ENCODE measurements at places on chromosomes 11 and 22.
A peak's percentile ranks its signal among the peaks of the same experiment; 100 is the strongest.

GRCh38 chr11:57339328-57339727 lies 1.2 kb downstream of the P2RX3 start:
- DNase-seq, result no peak

GRCh38 chr11:65498042-65498726 lies 661 bp upstream of the MALAT1 start:
- no peak for DNase-seq

DNA sequence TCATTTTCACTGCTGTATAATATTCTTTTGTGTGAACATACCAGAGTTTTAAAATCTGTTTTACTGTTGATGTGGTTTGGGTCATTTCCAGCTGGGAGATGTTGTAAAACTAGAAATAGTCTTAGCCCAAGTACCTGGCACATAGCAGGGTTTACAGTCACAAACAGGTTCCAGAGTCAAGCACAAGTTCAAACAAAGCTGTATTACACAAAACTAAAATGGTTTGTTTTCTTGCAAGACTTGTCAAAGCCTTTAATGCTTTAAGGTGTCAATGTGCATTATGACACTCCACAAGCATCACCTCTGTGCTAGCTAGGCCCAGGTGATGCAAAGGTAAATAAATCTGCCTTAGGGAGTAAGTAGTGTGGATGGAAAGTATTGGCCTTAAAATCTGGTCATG lies 379.1 kb downstream of the MN1 start:
- DNase-seq, result no peak

- no peak for DNase-seq
Measured at GRCh38 chr11:62607714-62608113, 4.9 kb downstream of the EML3 start.

- DNase-seq, result no peak
Measured at GRCh38 chr22:22479999-22480532, 28.5 kb downstream of the ZNF280B start.

DNA sequence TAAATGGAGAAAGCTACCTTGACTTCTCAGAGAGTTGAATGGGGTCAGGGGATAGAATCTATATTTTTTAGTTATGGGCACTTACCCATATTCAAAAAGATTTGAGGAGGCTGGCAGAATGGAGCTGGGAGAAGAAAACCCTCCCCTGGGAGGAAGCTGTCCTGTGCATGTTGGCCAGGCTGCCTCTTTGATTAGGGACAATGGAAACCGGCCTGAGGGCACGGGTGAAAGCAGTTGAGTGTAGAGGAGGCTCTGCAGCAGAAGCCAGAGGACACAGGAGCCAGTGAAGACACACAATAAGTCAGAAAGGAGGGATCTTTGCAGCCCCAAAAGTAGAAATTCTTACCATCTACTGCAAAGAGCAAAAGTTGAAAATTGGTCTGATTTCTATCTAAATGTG lies 66.6 kb upstream of the B3GAT1 start:
- no peak for DNase-seq

GRCh38 chr11:114784891-114785290 lies 106.6 kb downstream of the NXPE2 start:
- no peak for DNase-seq

DNA sequence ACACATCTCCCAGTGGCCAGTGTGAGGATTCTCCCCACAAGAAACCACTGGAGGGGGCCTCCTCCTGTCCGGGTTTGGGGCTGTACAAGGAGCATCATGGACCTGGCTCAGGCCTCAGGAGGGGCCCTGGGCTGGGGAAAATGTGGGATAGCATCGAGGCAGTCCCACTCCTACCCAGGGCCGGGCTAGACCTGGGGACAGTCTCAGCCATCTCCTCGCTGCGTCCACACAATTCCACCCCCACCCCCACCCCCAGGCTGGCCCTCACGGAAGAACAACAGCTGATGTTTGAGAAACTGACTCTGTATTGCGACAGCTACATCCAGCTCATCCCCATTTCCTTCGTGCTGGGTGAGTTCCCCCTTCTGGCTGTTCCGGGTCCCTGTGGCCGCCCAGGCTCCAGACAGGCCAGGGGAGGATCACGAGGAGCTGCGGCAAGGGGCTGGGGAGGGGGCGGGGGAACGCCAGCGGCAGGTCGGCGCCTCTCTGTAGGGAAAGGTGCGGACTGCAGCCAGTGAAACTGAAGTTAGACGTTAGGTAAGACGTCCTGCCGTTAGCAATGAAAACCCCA lies 4.8 kb downstream of the BEST1 start:
- DNase-seq, result peak; percentile 87

GRCh38 chr11:33953289-33953688 lies 61.4 kb upstream of the LMO2 start:
- DNase-seq, result no peak

GRCh38 chr22:39374191-39374590 lies 24.4 kb downstream of the SYNGR1 start:
- DNase-seq, result no peak

GRCh38 chr11:35236667-35237003 lies 97.7 kb downstream of the CD44 start:
- DNase-seq, result no peak

DNA sequence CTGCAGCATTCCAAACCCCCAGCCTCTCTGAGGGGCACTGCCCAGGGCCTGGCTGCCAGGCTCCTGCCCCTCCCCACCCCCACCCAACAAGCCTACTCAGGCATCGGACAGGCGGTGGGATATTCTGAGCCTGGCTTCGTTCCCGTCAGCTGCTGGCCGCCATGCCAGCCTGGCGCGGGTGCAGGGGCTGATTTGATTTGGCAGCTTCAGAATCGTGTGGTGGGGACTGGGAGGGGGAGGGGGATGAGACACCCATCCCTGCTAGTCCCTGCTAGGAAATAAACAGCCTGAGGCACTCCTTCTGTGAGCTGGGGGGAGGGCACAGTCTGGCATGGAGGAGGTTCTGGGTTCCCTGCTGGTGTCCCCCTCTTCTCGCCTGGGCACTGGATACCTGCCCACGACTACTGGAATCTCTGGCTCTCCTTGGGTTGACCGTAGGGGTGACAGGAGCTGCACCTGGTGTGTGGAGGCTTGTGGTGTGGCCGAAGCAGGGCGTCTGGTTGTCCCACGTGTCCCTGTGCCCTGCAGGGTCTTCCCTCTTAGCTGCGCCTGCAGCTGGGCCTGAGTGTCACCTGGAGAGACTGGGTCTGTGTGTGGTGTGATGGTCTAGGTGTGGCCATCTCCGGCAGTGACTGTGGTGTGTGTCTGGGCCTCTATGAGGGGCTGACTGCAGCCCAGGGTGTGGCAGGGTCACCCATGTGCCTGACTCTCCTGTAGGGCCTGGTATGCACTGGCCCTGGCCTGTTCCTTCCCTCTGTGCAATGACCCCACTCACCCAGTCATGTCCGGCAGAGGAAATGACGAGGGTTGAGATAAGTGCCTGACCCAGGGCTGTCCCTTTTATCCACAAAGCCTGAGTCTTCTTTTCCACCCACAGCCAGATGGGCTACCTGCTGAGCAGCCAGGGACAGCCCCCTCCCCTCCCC lies 42.2 kb downstream of the PDE2A start:
- no peak for DNase-seq

DNA sequence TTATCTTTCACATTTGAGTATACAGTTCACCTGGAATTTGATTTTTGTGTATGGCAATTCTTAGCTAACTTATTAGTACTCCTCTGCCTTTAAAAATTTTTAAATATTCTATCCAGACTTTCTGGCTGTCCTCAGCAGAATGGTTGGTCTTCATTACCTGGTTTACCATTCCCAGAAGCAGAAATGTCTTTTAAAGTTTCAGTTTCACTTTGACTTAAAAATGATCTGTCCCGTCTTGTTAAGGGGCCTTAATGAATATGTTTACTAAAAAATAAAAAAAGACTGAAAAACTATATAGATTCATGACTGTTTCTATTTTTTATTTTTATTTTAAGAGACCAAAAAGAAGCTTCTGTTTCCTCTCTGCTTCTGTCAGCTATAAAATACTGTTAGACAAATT lies 70.5 kb upstream of the TNRC6B start:
- no peak for DNase-seq

GRCh38 chr11:61126256-61126655 lies 24.0 kb downstream of the CD5 start:
- no peak for DNase-seq

DNA sequence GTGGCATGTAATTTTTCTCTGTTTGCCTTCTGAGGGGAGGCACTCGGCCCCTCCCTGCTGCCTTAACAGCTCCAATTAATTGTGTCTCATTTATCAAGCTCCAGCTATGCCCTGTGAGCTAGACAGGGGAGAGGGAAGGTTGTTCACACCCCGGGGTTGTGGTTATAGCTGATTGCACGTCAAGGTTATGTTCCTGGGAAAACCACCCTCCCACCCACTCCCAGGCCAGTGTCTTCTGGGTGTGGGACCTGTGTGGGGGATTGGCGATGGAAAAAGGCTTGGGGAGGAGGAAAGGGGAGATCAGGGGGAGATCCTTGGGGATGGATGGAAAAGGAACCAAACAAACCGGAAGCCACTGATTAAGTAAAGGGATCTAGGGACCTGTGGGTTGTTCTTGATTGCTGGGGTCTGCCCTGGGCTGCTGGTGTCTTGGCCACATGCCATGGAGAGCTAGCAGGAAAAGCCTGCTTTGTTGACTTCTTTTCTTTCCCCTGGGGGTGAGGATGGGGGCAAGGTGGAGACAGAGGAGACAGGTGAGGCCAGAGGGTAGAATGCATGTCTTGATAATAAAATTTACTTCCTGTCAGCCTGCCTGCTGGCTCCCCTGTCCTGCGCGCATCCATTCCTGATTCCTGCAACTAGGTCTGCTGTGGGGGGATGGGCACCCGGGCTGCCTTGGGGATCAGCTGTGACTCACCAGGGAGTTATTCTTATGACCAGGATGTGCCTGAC lies 13.5 kb upstream of the SORL1-AS1 start:
- peak; percentile 67 for DNase-seq
